Daoy (cell line): ENCODE measurements at places on chromosomes 3 and 15. TPM values are rescaled to one million over a fixed set of nuclear protein-coding genes. Genes with fewer than 3 reads are reported as not detected.

Gene SIDT1
- 0.11 TPM in 1 of 2 replicates, not detected in the other for total RNA-seq

Gene SV2B
- total RNA-seq = 0.15 and 1.1 TPM in 2 replicates

Gene P2RY1
- total RNA-seq = under 0.01 and 0.03 TPM in 2 replicates

Gene CFAP92
- total RNA-seq = 1.0 TPM in 1 of 2 replicates, not detected in the other

Gene GXYLT2
- total RNA-seq = 3.7 and 6.7 TPM in 2 replicates

Gene CHL1
- total RNA-seq = not detected in 2 replicates

Gene B3GALNT1
- total RNA-seq = 23.1 and 28.4 TPM in 2 replicates

Gene CYP8B1
- not detected in 2 replicates for total RNA-seq

Gene LRRK1
- total RNA-seq = 7.1 and 7.2 TPM in 2 replicates

Gene TPRG1
- total RNA-seq = 0.54 and 0.69 TPM in 2 replicates

Gene BFSP2
- total RNA-seq = not detected in 2 replicates

Gene PLOD2
- total RNA-seq = 80.5 and 89.4 TPM in 2 replicates

Gene MKRN2OS
- not detected in 2 replicates for total RNA-seq
